ENCODE measurements at places on chromosomes 6 and 20. TPM values are rescaled to one million over a fixed set of nuclear protein-coding genes. Genes with fewer than 3 reads are reported as not detected.

The MOG gene
- not detected for total RNA-seq

The SLC13A3 gene
- 2.2 TPM for total RNA-seq

The CDH22 gene
- total RNA-seq = not detected

The CDH26 gene
- total RNA-seq = 0.59 TPM

The PCSK2 gene
- total RNA-seq = not detected

The OPN5 gene
- total RNA-seq = not detected

The C6orf118 gene
- total RNA-seq = not detected

The RAET1E gene
- 0.17 TPM for total RNA-seq

The CCN6 gene
- total RNA-seq = 0.10 TPM
